ENCODE measurements at places on chromosomes 6 and 20.

- no peak for DNase-seq
Measured at GRCh38 chr20:24208652-24209051, 220.1 kb upstream of the GGTLC1 start.

GRCh38 chr6:163991321-163991720 lies 576.8 kb downstream of the QKI start:
- no peak for DNase-seq

DNA sequence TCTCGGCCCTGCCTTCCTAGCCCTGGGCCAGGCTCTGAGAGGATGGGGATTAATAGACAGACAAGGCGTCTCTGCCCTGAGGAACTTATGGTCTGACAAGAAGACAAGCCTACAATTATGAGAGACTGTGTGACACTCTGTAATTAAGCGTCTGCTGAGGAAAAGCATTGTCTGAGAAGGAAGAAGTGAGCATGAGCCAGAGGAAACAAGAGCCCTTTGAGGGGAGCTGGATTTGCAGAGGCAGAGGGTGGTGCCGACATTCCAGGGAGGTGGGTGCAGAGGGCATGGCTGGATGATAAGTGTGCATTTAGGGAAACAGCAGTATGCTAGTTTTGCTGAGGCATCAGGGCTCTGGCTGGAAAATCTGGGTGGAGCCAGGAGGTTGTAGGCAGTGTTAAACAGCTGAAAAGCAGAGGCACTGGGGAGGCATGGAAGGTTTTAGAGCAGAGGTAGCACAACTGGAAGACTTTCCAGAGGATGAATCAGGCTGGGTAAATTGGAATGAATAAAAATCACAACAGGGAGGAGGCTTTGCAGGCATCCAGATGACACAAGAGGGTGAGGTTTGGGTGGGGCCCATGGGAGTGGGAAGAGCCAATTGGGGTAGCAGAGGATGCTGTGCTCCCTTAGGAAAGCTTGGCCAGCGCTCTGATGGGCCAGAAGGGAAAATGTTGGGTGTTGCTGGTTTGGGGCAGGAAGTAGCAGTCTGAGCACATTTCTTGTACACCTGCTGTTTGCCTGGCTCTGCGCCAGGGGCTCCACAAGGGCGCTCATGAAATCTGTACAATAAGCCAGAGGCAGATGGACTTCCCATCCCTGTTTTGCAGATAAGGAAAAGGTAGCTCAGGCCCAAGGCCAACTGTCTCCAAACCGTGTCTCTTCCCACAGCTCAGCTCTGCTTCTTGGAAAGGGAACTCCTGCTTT lies 74.0 kb upstream of the MYL9 start:
- peak; percentile 71 for DNase-seq

DNA sequence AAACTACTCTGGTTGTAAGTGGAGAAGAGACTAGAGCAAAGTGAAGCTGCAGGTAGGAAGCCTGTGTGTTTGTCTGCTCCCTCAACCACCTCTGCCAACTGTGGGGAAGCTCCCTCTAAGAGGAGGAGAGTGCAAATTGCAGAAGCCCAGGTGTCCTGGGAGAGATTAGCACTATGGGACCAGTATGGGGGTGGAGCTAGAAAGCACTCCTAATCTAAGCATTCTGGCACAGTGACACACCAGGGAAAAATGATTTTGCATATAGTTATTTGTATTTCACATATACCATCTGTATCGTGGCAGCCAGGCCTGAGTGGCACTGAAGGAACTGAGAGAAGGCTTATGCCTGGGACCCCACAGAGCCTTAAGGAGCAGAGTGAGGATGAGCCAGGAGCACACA lies 12.8 kb downstream of the GSTA1 start:
- no peak for DNase-seq

GRCh38 chr20:21154692-21155091 lies 28.8 kb downstream of the KIZ start:
- DNase-seq, result no peak

- DNase-seq, result no peak
Measured at GRCh38 chr6:138734585-138734984, 39.0 kb upstream of the CCDC28A start.

DNA sequence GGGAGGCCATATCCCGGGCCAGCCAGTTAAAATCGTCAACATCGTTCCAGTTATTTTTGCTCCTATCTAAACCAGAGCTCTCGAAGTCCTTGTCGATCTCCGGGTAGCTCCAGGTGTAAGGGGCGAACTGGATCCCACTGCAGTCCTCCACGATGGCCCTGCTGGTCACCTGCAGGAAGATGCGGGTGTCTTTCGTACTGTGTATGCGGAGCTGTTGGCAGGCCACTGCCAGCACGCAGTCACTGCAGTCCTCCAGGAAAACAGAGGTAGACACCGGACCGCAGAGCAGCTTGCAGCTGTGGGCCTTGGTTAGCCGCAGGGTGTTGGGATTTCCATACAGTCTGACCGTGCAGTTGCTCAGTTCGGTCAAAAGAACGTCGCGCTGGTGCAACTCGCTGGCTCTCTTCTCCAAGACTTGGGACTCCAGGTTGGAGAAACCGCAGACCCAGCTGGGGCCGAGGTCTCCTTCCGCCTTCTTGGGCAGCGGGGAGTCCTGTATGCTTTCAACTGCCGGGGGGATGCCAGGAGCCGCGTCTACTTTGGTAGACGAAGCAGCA lies 742 bp downstream of the TBCC start:
- DNase-seq, result no peak

GRCh38 chr6:166341977-166342348 lies 382 bp downstream of the SFT2D1 start:
- DNase-seq, result no peak

- DNase-seq, result no peak
Measured at GRCh38 chr6:20153194-20153593, 59.1 kb downstream of the MBOAT1 start.

Measured in NCI-H446 (cell line).